ENCODE measurements at places on chromosomes 13 and 19.

DNA sequence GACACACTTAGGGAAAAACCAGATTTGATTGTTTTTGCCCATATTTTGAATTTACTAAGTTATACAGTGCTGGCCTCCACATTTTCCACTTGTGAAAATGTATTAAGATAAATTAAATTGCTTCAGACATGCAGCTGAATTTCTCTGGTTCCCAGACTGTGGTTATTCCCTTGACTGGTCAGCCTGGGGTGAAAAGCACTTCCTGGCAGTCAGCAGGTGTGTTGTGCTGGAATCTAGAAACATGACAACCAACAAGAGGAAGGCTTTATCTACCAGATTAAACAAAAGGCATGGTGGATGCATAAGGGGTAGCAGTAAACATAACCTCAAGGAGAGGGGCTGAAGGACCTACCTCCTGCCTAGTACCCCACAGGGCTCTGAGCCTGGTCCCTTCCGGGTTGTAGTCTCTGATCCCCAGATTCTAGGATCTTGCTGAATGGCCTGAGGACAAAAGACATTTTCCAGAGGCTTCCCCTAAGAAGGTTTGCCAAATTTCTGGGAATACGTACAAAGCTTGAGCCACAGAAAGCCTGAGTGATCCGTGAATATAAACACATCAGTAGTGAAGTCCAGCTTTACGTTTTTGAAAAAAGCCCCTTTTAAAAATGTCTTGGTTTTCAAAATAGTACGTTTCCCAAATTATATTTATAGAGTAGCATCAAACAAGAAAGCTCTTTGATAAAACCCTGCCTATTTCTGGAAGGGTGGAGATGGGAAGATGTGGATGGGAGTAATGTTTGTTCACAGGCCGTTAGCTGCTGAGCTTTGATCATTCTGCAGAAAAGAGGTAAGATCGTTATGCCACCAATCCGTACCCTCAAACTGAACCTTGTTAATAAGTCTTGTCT is 133.4 kb downstream of the LACC1 start:
- DNase-seq = no peak

DNA sequence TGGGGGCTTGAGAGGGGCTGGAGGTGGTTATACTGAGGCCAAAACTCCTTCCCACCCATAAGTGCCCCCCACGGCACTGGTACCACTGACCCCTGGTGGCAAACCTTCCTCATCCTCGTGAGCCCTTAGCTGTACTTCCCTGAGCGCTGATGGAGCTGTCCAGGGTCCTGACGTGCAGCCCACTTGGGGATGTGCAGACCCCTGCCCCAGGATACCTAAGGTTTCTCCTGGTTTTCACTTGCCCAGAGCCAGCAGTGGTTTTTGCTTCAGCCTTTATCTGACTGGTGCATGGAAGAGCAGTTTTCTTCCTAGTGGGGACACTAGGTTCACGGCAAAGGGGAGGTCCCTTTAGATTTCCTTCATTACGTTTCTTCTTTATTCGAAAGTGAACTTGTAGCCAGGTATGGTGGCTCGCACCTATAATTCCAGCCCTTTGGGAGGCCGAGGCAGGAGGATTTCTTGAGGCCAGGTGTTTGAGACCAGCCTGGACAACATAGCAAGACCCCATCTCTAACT is 28.7 kb upstream of the KCTD15 start:
- no peak for DNase-seq

DNA sequence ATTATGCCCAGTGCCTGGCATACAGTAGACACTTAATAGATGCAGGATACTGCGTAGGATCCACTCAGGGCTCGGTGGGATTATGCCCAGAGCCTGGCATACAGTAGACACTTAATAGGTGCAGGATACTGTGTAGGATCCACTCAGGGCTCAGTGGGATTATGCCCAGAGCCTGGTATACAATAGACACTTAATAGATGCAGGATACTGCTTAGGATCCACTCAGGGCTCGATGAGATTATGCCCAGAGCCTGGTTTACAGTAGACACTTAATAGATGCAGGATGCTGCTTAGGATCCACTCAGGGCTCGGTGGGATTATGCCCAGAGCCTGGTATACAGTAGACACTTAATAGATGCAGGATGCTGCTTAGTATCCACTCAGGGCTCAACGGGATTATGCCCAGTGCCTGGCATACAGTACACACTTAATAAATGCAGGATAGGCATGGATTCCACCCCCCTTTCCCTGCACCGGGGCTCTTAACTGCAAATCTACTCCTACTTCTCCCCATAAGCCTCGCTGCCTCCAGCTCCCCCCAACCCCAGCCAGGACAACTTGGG is 24.9 kb downstream of the SMIM24 start:
- DNase-seq = no peak

GRCh38 chr13:26561067-26561466 is 3.6 kb downstream of the WASF3 start:
- no peak for DNase-seq

- no peak for DNase-seq
Observed at GRCh38 chr13:101707659-101708058, 255.2 kb downstream of the ITGBL1 start.

DNA sequence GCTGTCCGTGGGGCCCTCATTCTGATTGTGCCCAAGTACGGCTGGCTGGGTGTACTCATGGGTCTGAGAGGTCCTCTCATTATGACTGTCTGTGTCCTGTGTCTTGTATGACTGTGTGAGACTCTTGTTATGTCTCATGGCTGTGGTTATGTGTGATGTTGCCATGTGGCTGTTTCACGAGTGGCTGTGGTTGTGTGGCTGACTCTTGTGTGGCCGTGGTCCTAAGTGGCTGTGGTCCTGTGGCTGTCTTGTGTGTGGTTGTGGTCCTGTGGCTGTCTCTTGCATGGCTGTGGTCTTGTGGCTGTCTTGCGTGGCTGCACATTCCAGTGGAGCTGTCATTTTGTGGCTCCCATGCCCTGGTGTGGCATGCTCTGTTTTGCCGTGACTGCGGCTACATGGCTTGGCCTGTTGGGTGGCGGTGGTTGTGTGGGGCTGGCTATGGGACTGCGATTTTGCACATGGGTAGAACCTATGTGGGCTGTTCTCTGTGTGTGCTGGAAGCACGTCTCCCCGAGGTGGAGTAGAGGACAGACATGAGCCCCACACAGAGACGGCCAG is 2.5 kb downstream of the LYL1 start:
- DNase-seq = no peak

DNA sequence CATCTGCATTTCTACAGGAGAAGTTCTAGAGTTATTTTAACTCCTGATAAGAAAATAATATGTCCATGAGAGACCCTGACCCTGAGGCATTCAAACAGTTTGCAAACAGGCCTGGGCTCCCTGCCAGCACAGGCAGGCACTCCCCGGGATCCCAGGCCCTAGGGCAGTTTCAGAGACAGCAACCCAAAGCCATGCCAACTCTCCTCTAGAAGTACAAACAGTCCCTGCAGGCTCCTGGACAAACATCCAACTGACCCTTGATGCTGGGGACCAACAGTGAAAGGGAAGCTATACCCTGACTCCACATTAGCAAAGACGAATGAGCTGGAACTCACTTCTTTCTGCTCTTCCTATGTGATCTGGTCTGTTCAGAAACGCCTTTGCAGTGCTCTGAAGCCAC is 44.8 kb downstream of the CCDC70 start:
- no peak for DNase-seq

DNA sequence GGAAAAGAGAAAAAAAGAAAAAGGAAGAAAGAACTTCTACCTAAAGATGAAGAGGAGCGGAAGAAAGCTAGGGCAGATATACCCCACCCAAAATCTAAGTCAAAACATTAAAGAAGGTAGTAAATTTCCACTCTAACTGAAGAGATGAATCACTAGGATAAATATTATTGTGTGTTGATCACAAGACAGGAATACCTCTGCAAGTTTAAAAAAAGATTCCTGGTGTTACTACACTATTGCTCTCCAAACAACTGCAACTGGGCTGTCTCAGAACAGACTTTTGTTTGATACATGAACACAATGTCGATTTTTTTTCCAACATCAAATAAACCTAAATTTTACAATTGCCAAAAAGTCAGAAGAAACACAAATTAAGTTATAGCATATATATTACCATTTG is 6.8 kb downstream of the HSPH1 start:
- DNase-seq = no peak

DNA sequence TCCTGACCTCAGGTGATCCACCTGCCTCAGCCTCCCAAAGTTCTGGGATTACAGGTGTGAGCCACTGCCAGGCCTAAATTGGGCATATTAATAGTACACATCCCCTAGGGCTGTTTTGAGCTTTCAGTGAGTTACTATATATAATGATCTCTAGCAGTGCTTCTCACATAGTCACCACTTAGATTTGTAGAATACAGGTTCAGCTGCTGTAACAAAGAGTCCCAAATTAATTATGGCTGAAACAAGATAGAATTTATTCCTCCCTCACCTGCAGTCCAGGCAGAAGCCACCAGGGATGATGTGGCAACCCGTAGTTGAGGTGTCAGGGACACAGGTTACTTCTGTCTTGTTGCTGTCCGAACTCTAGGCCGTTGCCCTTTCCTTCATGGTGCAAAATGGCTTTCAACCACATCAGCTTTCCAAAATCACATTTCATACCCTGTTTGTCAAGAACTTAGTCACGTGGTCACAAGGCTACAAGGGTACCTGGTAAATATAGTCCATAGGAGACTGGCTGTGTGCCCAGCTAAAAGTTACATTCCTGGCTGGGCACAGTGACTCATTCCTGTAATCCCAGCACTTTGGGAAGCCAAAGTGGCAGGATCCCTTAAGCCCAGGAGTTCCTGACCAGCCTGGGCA is 2.9 kb downstream of the PROSER3 start:
- DNase-seq = no peak

GRCh38 chr19:22608441-22608840 is 25.7 kb upstream of the ZNF492 start:
- DNase-seq = no peak

DNA sequence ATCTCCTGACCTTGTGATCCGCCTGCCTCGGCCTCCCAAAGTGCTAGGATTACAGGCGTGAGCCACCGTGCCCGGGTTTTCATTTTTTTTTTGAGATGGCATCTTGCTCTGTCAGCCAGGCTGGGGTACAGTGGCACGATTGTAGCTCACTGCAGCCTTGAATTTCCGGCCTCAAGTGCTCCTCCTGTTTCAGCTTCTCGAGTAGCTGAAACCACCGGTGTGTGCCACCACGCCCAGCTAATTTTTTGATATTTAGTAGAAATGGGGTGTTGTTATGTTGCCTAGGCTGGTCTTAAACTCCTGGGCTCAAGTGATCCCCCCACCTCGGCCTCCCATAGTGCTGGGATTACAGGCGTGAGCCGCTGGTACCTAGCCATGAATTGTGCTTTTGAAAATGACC is 5.9 kb downstream of the ADAT3 start:
- no peak for DNase-seq

- DNase-seq = no peak
Observed at GRCh38 chr13:63737418-63737817, 2321.8 kb upstream of the PCDH20 start.

DNA sequence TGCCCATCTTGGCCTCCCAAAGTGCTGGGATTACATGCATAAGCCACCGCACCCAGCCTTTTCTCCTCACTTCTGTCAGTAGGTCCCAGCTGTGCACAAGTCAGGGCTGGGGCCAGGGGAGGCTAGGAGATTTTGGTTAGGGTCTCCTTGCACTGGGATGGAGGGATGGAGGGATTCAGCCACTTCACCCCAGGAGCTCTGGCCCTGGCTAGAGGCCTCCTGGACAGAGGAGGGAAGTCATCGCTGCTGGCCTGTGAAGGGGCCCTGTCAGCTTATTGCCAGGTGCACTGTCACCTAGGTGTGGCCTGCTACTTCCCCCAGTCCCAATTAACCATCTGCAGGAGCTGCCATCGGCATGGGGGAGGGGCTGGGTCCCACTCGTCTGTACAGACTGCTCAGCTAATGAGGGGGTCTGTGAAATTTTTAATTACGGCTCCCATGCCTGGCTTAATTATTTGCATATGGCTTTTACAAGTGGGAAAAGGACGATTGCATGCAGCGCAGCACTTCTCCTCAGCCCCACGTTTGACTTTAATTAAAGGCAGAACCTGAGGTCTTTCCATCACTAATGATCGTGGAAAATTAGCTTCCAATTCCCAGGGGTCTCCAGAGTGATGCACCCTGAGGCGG is 52.4 kb downstream of the CHST8 start:
- DNase-seq = no peak

DNA sequence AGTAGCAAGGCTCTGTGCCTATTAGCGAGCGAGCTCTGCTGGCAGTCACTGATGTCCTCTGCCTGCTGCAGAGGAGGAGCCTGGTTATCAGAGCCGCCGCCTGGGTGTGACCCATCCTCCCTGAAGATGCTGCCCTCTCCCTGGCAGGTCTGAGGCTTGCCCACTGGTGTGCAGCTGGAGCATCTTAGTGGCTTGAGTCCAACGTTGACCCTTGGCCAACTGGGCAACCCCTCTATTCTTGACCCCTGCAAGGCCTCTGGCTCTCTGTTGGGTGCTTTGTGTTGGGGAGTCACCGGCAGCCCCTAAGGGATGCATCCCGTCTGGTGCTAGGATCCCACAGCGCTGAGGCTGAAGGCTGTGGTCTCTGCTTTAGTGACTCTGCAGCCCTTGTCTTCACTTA is 277.9 kb upstream of the SOX1 start:
- DNase-seq = no peak

- no peak for DNase-seq
Observed at GRCh38 chr19:47631681-47632446, 22.9 kb downstream of the BICRA start.

- no peak for DNase-seq
Observed at GRCh38 chr13:114107686-114108081, 24.7 kb downstream of the RASA3 start.

DNA sequence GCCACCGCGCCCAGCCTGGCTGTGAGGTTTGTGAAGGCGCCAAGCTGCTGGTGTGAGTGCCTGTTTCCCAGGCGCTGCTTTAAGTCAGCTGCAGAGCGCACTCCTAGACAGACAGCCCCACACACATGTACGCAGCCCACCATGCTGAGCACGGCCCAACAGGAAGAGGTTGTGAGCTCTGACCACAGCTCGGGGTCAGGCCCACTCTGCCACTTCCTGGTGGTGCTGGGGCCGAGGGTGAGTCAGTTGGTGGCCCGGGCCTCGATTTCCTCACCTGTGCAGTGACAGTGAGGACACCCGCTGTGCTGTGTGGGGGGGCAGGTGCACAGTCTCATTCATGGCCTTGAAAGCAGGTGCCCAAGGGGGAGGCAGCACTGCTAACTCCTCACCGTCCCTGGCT is 106.7 kb downstream of the KDM4B start:
- no peak for DNase-seq
